ENCODE measurements at places on chromosomes 13 and 19.

DNA sequence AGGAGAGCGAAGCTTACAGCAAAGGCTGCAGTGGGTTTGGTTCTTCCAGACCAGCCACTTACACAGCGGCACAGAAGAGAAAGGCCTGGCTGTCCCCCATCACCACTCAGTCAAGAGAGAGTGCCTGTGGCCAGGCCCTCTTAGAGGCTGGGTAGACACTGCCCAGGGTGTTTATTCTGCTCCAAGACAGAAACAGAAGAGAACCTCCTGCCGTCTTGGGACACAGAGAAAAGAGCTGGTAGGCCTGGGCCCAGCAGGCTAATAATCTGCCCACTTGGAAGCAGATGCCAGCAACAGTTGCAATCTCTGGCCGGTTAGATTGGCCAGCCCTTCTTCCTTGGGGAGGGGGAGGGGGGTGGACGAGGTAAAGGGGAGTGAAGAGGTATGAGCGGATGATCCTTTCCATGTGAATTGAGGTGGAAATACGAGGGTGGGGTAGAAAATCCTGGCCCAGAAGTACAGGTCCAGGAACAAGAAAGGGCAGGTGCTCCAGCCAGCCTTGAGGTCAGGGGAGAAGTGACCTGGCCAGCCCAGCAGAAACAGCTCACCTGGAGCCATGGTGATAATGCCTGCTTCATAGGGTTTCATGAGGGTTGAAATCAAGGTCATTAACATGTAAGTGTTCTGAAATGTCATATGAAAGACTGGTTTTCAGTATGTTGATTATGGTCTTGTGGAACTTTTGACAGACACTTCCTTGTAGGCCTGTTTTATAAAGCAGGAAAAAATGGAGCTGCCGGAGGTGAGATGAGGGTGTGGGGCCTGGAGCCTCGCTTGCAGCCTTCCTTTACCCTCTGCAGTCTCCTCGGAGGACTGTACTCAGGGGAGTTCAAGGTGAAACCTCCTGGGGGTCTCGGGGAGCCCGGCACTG lies 116.9 kb downstream of the SIPA1L3 start:
- no peak for DNase-seq

GRCh38 chr19:55248166-55248675 lies 10.6 kb downstream of the PPP6R1 start:
- no peak for DNase-seq

DNA sequence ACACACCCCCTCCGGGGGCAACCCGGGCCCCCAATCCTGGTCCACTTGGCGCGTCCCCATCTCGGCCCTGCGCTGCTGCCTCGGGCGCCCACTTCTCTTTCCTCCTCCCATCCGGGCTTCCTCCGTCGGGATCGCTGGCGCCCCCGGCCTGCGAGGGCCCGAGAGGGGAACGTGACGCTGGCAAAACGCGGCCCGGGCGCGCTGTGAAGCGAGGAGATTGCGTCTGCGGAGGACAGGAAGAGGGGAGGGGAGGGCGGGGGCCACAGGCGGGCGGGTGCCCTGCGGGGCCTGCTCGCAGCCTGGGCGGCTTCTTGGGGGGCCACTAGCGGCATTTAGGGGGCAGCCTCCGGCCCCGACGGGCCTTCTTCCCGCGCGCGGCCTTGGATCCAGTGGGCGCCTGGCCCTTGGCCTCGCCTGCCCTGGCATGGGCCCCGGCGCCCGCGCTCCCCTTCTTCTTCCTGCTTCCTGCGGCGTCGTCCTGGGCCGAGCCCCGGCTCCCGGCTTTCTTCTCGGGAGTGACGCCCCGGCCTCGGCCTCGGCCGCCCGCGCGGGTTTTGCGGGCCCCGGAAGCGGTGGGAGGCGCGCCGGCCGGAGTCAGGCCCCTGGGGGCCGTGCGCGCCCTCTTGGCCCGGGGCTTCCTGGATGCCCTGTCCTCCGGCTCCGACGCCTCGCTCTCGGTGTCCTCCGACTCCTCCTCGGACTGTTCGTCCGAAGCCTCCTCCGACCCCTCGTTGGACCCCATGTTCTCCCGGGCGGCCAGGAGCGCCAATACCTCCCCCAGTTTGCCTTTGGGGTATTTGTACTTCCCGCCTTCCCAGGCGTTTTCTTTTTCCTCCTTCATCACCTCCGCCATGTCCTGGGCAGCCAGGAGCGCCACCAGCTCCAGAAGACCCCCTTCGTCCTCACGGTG lies 2.2 kb downstream of the PNMA8B start:
- DNase-seq = no peak

DNA sequence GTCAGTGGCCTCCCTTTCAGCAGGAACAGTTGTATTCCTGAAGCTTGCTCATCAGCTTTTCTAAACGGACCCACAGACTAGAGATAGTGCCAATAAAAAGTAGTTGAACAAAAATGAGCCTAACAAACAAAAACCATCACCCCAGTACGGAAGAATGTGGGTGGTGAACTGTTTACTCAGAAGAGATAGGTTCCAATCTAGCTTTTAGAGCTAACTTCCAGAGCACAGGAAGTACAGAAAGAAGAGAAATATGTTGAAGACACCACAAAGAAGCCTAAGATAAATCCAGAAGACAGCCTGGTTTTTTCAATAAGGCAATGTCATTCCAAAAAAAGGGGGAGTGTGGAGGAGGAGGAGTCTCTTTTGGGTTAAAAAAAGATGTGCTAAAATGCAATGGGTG lies 2.8 kb upstream of the LMO7 start:
- no peak for DNase-seq

DNA sequence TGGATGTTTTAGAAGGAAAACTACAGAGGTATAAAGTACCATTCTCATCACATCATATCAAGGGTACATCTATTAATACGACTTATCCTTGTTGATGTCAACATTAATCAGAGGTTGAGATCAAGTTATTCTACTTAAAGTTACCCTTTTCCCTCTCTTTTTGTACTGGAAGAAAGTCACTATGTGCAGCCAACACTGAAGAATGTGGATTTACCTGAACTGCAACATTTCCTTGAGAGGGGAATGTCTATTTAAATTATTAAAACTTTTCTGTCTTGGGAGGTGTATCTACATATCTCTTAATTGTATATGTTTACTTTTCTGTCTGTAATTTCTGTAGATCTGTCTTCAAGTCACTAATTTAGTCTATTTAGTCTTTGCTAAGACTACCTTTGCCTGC lies 2.5 kb upstream of the FBXL3 start:
- no peak for DNase-seq

All from NCI-H1105 (cell line).